ENCODE measurements at places on chromosomes 1 and 21.

DNA sequence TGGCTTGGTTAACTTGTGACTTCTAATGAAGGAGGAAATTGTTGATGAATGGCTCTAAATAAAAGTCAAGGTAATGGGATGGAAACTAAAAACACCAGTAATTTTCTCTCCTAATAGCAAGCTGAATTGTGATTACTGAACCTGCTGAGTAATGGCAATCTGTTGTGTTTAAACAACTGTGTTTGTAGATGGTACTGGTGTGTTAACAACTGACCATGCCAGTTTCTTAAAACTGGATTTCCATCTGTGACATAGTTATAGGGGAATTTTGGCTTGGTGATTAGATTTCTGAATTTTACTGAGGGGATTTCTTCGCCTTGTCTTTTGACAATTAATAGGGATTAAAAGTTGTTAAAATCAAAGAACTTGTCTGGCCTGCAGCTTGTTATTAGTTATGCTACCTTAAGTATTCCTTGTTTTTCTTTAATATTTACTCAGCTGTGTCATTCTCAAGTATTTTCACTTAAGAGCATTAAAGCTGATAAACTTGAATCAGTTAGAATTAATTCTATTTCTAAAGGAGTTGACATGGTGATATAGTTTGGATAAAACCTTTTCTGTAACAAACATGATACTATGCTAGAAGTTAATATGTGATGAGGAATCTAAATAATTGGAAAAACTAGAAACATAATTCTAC is 7.9 kb upstream of the ERO1B start:
- DNase-seq = no peak

GRCh38 chr1:175267716-175268416 is 75.3 kb upstream of the KIAA0040 start:
- no peak for DNase-seq

DNA sequence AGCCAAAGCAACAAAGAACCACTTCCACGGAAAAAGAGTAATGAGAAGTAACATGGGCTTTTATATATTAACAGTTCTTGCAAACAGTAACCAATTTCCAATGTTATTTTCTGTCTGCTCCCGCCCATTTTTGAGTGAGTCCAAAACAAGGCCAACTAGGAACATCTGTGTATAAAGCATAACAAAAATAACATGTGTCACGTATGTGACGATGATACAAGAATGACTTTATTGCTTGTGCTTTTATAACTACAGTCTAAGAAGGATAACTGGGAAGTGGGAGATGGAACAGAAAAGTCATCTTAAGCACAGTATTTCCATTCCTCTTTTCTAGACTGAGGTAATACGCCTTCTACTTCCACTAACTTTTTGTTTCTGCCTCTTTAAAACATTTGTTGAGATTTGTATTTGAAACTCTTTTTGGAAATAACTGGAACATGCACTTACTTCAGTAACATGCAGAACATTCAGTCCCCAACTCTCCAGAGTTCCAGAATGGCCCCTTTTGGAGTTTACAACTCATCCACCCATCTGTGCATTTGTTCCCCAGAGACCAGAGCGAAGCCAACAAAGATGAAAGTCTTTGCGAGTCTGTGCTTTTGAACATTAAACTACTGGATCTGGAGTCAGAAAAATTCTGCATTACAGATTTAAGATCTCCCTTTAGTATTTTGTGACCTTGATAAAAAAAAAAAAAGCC is 143.0 kb upstream of the ZRANB2 start:
- no peak for DNase-seq

GRCh38 chr1:196308176-196308575 is 300.1 kb downstream of the KCNT2 start:
- no peak for DNase-seq

GRCh38 chr1:226688056-226688748 is 50.9 kb downstream of the ITPKB start:
- no peak for DNase-seq

- DNase-seq = no peak
These were observed 269.5 kb downstream of the HHAT start for GRCh38 chr1:210598135-210598652.

DNA sequence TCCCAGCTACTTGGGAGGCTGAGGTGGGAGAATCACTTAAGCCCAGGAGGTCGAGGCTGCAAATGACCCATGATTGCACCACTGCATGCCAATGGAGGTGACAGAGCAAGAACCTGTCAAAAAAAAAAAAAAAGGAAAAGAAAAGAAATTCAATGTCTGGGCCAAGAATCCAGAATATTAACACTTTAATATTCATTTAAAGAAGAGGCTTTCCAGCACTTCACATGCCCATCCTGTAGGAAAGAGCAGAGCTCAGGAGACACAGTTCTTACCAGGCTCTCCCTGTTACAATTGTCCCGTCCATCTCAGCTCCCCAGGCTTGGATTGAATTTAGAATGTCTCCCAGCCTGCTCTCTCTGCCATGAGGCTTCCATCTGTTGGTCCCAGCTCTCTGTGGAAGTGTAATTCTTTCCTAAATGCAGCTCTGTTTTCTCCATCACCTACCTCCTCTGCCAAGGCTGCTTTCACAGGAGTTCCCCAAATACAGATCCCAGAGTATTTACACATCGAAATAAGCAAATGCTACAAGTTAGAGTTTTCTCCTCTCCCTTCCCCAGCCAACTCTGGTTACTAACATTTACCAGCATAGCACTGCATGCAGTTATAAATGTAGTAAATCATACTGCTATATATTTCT is 116.6 kb upstream of the CDC42BPA start:
- no peak for DNase-seq

DNA sequence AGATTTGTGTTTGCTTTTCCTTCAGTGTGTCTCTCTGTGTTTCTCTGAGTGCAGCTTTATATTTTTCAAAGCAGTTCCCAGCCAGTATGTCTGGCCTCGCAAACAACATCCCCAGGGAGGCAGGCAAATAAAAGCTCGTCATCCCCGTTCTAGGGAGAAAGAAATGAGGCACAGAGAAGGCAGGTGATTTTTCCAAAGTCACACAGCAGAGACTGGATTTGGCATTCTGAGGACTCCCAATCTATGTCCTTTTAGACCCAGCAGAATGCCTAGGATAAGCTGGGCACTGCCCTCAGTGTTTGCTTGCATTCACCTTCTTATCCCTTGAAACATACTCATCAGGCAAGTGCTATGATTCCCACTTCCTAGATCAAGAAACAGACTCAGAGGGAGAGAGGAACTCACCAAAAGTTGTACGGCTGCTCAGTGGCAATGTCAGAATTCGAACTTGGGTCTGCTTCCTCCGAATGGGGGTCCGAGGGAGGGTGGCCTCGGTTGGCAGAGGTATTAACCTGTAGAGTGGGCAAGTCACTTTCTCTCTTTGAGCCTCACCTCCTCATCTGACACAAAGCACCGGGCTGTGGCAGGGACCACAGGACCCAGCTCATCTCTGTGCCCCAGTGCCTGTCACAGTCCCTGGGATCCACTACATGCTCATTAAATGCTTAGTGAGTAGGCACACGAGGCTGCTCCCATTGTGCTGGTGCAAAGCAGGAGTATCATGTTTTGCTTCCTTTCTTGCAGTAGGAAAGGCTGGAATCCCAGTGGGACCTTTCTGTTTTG is 4.2 kb downstream of the RAP1GAP start:
- no peak for DNase-seq

- DNase-seq = no peak
These were observed 14.7 kb upstream of the SLC19A1 start for GRCh38 chr21:45556645-45557615.

GRCh38 chr1:234144901-234145300 is 228.4 kb upstream of the COA6 start:
- DNase-seq = no peak

- DNase-seq = no peak
These were observed 116.9 kb downstream of the EDEM3 start for GRCh38 chr1:184637664-184638240.

GRCh38 chr1:154703170-154703569 is 95.2 kb upstream of the ADAR start:
- DNase-seq = no peak

DNA sequence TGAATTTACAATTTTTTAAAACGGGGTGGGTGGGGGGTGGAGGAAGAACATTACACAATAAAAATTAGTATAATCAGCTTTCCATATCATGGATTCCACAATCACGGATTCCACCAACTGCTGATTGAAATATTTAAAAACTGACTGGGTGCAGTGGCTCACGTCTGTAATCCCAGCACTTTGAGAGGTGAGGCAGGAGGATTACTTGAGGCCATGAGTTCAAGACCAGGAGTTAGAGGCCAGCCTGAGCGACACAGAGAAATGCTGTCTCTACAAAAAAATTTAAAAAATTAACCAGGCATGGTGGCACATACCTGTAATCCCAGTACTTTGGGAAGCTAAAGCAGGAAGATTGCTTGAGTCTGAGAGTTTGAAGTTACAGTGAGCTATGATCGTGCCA is 254.7 kb downstream of the ATG4C start:
- DNase-seq = no peak

- no peak for DNase-seq
These were observed 620.4 kb upstream of the BEND5 start for GRCh38 chr1:49397086-49397485.

- peak; percentile 32 for DNase-seq
These were observed 118.1 kb downstream of the SPSB1 start for GRCh38 chr1:9410737-9411297.

GRCh38 chr21:38301321-38302214 is 44.8 kb downstream of the KCNJ15 start:
- no peak for DNase-seq

DNA sequence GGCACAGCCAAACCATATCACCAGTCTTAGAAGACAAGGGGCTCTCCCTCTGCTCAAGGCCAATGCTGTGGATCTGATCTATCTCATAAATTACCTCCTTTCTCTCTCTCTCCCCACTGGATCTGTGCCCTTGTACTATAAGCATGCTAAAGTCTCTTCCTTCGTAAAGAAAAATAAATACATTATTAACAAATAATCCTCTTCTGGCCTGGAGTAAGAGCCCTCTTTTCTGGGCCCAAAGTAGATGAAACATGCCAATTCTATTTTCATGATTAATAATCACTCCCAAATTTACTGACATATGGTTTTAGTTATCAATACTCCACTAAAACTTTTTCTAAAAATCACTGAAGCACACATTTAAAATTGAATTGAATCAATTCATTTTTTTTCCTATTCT is 889.7 kb downstream of the ADGRL2 start:
- DNase-seq = no peak

GRCh38 chr1:174469687-174470086 is 21.9 kb downstream of the GPR52 start:
- DNase-seq = no peak

- DNase-seq = no peak
These were observed 7.7 kb downstream of the TTLL10 start for GRCh38 chr1:1181129-1181937.

GRCh38 chr1:218739426-218739825 is 394.3 kb downstream of the TGFB2 start:
- DNase-seq = no peak

- DNase-seq = no peak
These were observed 11.7 kb downstream of the USP25 start for GRCh38 chr21:15741510-15741909.

GRCh38 chr1:205748403-205749233 is 1.4 kb downstream of the NUCKS1 start:
- DNase-seq = no peak

DNA sequence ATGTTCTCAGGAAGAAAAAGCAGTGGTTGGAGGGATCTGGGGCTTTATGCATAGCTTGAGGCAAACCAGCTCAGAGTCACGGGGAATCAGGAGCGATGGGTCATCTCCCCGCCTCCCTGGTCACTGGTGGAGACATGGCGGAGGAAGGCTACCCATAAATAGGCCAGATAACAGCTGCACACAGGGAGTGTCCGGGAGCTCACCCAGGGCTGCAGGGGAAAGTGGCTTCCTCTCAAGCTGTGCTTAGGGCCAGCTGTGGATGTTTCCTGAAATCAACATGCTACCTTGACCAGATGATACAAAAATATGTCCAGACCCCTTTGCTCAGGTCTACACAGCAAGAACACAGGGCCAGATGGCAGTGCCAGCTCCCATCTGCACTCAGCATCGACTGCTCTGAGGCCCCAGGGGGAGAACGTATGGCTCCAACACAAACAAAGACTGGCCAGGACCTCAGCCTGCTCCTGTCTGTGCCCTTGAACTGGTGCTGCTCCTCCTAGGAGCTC is 27.1 kb upstream of the RERE start:
- no peak for DNase-seq

- no peak for DNase-seq
These were observed 39.0 kb downstream of the ZZZ3 start for GRCh38 chr1:77643456-77643855.

DNA sequence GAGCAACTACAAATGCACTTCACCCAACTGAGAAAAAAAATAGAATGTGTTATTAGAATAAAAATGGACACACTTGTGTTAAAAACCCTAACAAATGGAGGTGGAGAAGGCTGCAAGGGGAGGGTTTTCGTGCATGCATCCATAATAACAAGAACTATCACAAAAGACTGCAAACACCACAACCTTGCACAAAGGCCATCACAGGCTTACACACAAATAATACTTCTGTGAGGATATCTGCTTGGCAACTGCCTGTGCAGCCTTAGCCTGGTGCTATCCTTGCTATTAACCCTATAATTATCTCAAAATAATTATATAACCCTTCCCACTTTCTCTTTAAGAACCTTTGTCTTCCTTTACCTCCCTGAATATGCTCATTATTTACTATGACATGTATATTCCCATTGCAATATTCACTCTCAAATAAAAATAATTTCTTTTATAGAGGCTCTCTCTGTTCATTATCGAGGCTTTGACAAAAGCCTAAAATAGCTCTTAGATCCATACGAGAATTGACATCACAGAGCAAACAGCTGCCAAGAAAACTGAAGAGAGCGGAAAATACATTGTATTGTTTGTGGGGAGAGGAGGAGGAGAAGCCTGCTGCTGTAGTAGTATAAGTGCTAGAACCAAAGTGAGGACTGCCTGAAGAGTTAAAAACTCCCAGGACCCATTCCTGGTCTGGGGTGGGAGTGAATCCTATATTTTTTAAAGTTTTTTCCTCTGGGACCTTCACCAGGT is 1768.7 kb downstream of the BRINP3 start:
- no peak for DNase-seq

DNA sequence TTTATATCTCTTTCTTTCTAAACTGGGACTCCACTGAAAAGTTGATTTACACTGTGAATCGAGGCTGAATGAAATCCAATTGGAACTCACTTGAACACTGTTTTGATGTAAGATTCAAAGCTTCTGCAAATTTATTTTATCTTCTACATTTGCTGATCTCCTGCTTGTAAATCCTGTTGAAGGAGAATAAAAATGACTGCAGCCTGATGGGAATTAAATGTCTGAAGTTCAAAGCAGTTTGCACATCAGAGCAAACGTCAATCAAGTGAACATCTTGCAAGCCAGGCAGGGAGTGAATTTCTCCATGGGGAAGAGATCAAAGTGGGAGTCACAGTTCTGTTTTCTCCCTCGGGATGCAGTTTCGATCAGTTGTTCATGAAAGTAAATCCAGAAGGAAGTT is 127.2 kb downstream of the CACHD1 start:
- DNase-seq = no peak

GRCh38 chr1:54600947-54601721 is 22.2 kb downstream of the FAM151A start:
- no peak for DNase-seq
